ENCODE measurements at places on chromosomes 12 and 14.

DNA sequence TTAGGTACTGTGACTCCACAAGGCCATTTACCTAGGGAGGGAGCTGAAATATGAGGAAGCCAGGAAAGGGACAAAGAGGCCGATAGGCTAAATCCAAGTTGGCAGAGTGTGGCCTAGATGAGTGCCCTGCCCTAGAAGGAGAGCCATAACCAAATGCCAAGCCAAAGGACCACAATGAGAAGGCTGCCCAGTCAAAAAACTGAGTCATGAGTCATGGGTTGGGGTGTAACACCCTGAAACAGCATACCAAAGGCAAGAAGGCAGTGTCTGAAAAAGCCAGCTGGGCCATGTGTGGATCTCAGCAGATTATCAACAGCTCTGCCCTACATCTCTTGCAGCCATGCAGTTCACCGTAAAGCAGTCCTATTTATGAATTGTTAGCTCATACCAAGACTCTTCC, 171.7 kb downstream of the PHLDA1 start:
- DNase-seq, result peak; percentile 57

- DNase-seq, result no peak
Observed at GRCh38 chr12:101733166-101733565, 6.1 kb downstream of the SYCP3 start.

DNA sequence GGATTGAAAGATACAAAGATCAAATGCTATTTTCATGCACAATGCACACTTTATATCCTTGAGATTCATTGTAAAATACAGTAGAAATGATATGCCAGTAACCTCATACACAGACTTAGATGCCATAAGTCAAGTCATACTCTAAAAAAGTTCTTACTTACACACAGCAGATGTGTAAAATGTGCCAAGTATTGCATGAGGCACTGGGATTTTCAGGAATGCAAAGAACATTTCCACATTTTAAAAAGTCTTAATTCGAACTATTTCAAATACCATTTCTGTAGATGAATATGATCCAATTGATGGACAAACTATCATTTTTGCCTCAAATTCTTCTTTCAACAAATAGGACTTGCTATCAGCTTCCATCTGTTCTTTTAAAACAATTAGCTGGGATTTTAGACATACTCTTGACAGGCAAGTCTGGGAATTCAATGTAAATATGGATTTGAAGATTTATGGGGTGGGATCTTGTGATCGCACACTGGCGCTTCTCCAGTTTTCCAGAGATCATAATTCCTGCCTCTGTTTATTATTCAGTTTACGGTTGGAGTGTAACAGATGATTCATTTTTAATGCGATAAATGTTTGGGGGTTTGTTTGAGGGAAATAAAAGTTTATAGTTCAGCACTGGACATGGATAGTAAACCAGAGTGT, 183.8 kb downstream of the PAX9 start:
- DNase-seq, result no peak

DNA sequence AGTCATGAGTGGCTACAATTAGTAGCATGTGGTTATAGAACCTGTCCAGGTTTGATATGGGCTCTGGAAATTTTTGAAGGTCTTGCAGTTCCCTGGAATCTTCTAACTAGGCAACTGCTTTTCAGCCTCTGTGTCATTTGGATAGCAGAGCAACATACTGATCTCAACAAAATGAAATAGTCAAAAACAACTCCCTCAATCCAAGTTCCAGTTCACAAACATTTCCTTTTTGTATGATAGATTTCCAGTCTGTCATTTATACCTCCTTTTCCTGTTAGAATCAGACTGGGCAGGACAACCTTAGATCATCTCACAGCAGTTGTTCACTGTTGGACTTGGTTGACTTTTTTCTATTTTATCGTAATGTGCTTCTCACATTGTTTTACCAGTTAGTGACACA, 442.1 kb upstream of the PDE3A start:
- no peak for DNase-seq

- peak; percentile 88 for DNase-seq
Observed at GRCh38 chr12:121858662-121859572, at the start of gene HPD. Gene HPD, minus strand, starts transcription at chr12:121858859. Its CDS starts 36 bp downstream, at chr12:121858823.

GRCh38 chr12:51218607-51219161, 822 bp upstream of the POU6F1 start:
- DNase-seq, result no peak

DNA sequence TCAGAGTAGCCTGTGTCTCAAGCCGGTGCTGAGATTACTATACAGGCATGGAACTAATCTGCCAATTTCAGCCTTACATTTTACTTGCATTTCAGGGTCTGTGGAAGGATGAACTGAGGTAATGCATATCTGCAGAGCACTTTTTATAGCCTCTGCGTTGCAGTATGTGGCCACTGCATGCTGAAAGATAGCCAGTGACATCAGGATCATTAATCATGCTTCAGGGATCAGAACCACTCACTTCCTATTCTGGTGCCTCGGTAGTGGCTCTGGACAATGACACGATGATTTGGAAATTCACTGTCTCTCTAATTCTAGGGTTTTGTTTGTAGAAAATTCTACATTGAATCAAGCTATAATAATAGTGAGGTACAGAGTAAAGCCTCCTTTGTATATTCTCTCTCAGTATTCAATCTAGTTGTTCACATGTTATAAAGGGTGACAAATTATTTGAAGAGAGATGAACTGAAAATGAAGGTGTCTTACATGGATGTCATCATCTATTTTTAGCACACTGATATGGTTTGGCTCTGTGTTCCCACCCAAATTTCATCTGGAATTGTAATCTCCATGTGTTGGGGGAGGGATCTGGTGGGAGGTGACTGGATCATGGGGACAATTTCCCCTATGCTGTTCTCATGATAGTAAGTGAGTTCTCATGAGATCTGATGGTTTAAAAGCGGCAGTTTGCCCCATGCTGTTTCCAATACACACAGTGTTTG, 554.3 kb upstream of the MIS18BP1 start:
- DNase-seq, result no peak

- DNase-seq, result no peak
Observed at GRCh38 chr12:43807386-43807785, 1.3 kb upstream of the TWF1 start.

GRCh38 chr14:29896354-29896821, 31.3 kb downstream of the PRKD1 start:
- DNase-seq, result no peak

DNA sequence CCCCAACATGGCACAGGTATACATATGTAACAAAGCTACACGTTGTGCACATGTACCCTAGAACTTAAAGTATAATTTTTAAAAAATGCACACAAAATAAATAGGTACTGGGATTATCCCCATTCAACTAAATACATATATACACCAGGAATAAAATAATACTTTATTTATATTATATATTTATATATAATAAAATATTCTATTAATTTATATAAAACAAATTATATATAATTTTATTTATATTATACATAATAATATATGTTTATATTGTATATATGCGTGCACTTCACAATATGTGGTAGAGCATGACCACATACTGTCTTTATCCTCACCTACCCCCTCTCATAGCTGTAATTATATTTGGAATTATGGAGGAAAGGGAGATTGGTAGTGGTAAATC, 119.1 kb upstream of the TMEM260 start:
- DNase-seq, result no peak

- DNase-seq, result no peak
Observed at GRCh38 chr14:76421662-76422061, 45.7 kb downstream of the ESRRB start.

- no peak for DNase-seq
Observed at GRCh38 chr12:108668542-108668941, 34.8 kb upstream of the SELPLG start.

GRCh38 chr14:98249057-98249456, 1022.9 kb downstream of the BCL11B start:
- no peak for DNase-seq

- peak; percentile 58 for DNase-seq
Observed at GRCh38 chr12:19707948-19708409, 268.7 kb downstream of the AEBP2 start.

DNA sequence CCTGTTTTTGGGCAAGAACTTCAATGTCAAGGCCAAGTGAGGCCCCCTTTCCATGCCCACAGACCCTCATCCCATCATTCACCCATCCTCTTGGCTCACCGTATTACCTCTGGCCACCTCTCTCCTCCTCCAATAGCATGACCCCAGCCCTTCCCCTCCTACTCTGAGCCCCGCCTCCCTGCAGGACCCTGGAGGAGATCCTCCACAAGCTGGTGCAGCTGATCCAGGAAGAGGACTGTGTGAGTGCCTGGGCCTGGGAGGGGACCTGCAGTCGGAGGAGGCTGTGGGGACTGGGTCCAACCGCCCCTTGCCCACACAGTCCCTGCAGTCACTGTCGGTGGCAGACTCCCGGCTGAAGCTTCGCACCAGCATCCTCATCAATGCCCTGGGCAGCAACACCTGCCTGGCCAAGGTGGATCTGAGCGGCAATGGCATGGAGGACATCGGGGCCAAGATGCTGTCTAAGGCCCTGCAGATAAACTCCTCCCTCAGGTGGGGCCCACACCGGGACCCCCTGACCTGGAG, 7.2 kb downstream of the CARMIL3 start:
- no peak for DNase-seq

GRCh38 chr14:72513965-72514659, 379.8 kb downstream of the DPF3 start:
- DNase-seq, result peak; percentile 68

- no peak for DNase-seq
Observed at GRCh38 chr12:70365398-70365647, 767 bp upstream of the KCNMB4 start.

DNA sequence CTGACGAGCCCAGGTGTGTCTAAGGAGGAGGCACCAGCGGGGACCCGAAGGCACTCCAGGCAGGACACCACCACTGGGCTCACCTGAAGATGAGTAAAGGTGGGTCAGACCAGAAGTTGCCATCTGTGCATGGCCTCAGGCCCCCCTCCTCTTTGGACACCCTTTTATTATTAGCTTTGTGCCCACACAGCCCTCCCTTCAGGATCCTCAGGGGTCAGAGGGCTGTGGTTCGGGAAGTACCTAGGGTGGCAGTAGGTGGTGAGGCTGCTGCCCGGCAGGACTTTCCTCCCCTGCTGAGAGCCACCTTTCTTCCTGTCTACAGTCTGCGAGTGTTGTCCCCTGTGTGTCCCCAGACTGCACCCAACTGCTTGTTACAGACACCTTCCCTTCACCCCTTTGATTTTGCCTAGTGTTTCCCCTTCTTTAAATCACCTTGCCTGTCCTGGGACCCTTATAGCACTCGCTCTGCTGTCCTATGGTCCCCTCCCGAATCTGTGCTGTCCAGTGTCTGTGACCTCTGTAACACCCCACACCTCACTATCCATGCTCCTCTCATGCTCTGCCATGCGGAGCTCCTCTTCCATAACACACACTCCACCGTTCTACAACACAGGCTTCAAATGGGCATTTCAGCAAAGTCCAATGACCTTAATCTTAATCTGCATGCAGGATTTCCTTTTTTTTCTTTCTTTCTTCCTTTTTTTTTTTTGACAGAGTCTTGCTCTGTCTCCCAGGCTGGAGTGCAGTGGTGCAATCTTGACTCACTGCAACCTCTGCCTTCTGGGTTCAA, 25.7 kb downstream of the SOAT2 start:
- DNase-seq, result no peak

GRCh38 chr14:59422069-59422881, 42.9 kb downstream of the GPR135 start:
- DNase-seq, result no peak

- DNase-seq, result no peak
Observed at GRCh38 chr12:25757037-25757665, 201.3 kb upstream of the RASSF8 start.

DNA sequence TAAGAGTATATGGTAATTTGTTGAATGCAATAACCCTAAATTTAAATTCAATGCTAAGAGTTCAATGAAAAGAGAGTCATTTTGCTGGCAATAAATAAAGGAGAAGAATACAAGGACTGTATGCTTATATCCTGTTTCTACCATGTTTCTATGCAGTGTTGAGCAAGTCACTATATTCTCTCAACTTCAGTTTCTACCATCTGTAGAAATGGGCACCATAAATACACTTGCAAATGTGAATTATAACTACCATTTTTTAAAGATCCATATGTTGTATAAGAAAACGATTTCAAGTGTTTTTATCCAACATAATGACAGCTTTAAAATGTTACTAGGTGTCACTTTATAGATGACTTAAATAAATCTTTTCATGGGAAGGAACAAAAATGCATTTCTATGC, 170.3 kb downstream of the CEP128 start:
- no peak for DNase-seq

DNA sequence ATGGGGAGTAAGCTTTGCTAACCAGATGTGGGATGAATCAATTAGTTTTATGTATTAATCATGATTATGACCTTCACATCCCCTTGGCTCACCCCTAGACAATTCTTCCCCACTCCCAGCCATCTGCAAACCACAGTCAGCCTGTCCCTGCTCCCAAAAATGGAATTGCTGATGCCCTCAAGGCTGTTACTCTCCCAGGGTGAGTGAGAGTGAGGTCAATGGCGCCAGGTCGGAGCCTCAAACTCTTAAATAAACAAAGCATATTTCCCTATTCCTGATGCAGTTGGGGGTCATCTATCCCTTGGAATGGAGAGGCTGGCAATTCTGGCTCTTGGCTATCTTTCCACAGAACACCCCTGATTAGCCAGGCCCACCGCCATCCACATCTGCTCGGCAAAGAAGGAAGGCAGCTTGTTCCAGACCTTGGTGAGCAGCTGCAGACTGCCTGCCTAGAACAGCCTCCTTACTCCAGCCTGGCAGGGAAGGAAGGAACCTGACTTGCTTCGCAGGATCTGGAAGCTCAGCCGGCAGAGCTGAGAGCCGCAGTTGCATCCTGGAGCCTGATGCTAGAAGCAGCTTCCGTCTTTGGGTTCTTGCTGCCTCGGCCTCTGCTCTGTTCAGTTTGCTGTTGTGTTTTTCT, 57.0 kb downstream of the SMUG1 start:
- DNase-seq, result peak; percentile 45

- no peak for DNase-seq
Observed at GRCh38 chr12:132259364-132259871, 70.0 kb downstream of the GALNT9 start.

DNA sequence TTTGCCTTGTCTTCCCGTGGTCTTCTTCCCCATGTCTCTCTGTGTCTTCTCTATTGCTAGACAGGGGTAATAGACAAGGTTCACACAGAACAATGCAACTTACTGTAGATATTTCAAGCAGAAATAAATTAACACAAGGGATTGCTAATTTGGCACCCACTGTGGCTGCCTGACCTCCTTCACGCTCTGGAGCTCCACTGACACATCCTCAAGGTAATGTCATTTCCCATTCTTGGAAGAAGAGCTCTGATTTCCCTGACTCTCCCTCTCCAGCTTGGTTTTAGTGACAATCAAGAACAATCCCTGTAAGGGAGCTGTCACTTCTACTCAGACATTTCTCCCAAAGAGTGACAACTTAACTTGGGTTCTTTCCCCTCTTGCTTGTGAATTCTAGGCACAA, 105.4 kb upstream of the NAP1L1 start:
- DNase-seq, result no peak

DNA sequence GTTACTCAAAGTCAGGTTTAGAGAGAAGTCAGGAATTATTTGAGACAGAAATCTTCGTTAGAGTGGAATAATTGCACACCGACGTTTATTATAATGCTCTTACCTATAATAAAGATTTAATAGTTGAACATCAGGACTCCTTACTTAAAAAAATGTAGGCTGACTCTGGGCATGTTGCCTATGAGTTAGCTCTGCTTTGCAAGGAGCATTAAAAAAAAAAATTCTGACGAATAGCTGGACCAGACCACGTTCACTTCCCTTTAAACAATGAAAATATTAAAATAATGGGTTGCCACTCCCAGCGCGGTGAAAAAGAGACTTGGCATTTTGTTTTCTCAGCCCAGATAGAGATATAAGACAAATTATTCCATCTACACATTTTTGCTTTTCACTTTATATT, 574 bp upstream of the FANCM start:
- peak; percentile 25 for DNase-seq

All from EL (cell line).